ENCODE measurements at places on chromosomes 6 and 20.

GRCh38 chr20:50794181-50794845 is 548 bp upstream of the BCAS4 start:
- no peak for DNase-seq

- no peak for DNase-seq
Observed at GRCh38 chr20:37238426-37238825, 23.2 kb downstream of the GHRH start.

DNA sequence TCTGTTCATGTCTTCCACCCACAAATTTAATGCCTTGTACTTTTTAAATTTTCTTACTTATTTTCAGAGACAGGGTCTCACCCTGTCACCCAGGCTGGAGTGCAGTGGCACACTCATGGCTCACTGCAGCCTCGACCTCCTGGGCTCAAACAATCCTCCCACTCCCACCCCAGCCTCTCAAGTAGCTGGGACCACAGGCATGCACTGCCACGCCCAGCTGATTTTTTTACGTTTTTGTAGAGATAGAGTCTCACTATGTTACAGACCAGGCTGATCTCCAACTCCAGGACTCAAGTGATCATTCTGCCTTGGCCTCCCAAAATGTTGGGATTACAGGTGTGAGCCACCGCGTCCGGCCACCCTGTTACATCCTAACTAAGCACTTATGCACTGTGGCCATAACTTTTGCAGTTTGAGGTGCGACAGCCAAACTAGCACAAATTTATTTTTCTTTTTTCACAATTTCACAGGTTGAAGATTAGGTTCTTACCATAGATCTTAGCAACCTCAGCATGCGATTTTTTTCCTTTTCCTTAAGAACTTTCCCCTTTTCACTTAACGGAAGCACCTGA is 92.1 kb downstream of the EPB41L2 start:
- DNase-seq, result no peak

- DNase-seq, result no peak
Observed at GRCh38 chr6:7647504-7647903, 57.5 kb downstream of the SNRNP48 start.

- DNase-seq, result no peak
Observed at GRCh38 chr6:14162826-14163225, 45.3 kb downstream of the CD83 start.

GRCh38 chr20:54267483-54268003 is 59.7 kb downstream of the PFDN4 start:
- DNase-seq, result no peak

GRCh38 chr6:131013495-131013894 is 49.5 kb downstream of the EPB41L2 start:
- DNase-seq, result no peak

Measured in NCI-H2171 (cell line).